ENCODE measurements at places on chromosomes 5 and 9.

DNA sequence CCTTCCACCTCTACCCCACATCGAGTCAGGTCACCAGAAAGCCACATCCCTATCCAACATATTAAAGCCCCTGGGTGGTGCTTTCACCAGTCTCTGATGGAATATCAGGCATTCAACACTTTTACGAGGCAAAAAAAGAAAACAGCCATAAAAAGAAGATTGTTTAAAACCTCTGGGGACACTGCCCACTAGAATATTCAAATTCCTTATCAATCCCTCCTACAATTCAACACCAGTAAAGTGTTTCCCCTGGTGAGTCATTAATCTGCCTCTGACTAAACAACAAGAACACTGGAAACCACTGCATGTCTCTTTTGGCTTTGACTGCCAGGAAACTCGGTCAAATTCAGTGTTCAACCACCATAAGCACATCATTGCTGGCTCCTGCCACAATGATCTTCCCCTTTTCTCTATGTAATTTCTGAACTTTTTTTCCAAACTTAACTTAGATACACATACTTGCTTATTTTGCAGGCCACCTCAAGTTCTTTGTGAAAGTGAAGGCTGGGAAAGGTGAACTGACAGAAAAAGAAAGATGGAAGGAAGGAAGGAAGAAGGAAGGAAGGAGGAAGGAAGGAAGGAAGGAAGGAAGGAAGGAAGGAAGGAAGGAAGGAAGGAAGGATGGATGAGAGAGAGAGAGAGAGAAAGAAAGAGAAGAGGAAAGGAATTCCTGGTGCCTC lies 105.3 kb downstream of the PAX5 start:
- no peak for DNase-seq

- DNase-seq = no peak
Observed at GRCh38 chr5:54671111-54671531, 153.6 kb downstream of the SNX18 start.

- no peak for DNase-seq
Observed at GRCh38 chr9:104073770-104074133, 20.4 kb upstream of the SMC2 start.

GRCh38 chr5:35789732-35790456 lies 66.8 kb upstream of the IL7R start:
- DNase-seq = no peak

- DNase-seq = no peak
Observed at GRCh38 chr9:32344551-32345182, 39.8 kb upstream of the ACO1 start.

- no peak for DNase-seq
Observed at GRCh38 chr5:122112063-122112462, 17.3 kb upstream of the ZNF474 start.

DNA sequence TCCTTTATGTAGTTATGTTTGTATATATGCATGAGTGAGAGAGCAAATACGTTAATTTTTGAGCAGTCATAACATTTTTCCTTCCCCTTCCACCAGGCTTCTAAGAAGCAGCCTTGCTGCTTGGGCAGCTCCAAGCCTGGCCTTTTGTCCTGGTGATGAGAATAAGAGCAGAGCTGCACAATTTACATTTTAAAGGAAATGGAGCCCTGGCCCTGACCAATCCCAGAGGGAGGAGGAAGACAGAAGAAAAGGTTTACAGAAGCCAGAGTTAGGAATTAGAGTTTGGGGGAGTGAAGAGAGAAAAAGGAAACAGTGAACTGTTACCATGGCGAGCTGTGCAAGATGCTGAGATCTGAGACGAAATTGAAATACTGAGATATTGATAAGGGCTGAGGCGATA lies 25.3 kb upstream of the EFNA5 start:
- DNase-seq = no peak

DNA sequence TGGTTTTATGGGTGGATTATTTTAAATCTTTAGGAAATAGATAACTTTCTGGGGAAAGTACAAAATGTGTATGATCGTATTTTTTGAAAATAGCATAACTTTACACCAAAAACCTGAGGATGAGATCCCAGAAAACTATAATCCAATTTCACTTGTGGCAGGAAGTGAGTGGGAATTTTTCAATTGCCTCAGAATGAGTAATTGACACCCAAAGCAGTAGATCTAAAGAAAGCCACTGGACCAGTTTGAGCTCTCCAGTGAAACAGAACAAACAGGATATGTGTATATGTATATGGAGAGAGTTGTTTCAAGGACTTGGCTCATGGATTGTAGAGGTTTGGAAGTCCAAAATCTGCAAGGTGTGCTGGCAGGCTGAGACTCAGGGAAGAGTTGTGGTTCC lies 109.2 kb upstream of the SHB start:
- no peak for DNase-seq

DNA sequence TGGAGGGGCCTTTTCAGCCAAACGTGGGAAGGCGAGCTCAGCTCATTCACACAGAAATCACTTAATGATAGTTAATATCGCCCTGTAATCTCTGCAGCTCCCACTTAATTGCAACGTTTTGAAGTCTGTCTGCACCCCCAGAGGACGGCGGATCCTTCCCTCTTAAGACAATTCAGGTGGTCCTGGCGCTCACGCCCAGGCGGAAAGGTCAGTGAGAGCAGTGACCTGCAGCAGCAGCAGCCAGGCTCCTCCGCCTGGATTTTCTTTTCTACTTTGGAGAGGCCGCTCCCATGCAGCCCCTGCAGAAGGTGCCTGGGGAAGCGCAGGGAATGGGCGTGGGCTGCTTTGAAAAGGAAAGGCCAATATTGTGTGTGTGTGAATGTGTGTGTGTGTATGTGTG lies 400.9 kb upstream of the IRX1 start:
- no peak for DNase-seq

- DNase-seq = no peak
Observed at GRCh38 chr5:58407042-58407719, 52.7 kb downstream of the PLK2 start.

DNA sequence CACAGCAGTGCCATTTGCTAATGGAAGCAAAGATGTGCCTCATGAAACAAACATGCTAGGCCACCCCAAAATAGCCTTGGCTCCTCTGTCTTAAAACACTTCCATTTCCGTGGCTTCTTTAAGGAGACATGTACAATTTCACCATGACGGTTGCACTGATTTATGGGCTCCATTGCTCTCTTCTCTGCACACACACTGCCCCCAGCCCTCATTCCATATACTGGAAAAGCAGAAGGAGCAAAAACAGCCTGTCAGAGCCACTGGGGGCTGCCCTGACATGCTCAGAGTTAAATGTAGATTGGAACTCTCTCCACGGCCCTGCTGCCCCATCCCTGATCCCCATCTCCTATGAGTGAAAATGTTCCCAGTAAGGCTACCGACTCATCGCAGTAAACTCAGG lies 114.8 kb downstream of the ROR2 start:
- DNase-seq = no peak

GRCh38 chr9:25570802-25571201 lies 107.4 kb downstream of the TUSC1 start:
- DNase-seq = no peak

DNA sequence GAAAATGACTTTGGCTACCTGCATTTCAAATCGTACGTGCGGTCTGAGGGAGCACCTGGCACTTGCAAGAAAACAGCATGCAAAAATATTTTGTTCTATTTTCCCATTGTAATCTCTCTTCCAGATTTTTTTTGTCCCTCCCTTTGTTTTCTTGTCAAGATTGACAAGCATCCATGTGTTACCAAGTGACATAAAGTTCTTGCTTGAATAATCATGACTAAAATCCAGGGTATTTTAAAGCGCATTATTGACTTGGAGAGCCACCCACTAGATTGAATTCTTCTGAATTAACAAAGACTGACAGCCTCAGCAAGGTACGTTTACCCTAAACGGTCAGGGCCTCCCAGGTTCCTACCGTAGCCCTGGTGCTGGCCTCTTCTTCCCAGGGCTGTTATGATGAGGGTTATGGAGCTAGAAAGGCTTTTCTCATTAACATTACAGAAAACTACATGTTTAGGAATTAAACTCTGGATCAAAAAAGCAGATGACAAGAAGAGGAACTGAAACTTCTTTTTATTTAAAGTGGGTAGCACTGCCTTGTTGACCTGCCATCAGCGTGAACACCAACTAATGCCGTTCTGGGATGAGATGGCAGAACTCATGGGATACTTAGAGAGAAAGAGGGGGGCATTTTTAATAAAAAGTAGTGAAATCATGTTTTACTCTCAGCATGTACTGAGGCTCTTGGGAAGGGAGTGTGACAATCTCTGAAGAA lies 297.0 kb downstream of the EFNA5 start:
- DNase-seq = no peak

DNA sequence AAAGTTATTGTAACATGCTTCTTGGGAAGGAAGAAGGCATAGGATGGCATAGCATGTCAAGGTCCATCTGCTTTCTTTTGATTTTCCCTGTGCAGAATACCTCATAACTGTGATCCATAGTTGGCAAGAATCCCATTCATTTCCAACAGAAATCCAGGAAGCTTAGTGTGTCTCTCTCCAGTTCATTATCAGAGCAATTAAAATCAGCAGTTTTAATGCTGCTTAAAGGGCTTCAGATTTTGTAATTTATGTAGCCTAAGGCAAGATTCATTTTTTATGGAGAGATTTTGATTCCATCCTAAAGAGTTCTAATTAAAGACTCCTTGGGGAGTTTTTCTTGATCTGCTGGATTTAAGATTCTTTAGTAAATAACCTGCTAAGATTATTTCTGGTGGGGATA lies 560.1 kb downstream of the PDE4D start:
- no peak for DNase-seq

GRCh38 chr9:34282096-34282495 lies 47.0 kb downstream of the KIF24 start:
- no peak for DNase-seq

DNA sequence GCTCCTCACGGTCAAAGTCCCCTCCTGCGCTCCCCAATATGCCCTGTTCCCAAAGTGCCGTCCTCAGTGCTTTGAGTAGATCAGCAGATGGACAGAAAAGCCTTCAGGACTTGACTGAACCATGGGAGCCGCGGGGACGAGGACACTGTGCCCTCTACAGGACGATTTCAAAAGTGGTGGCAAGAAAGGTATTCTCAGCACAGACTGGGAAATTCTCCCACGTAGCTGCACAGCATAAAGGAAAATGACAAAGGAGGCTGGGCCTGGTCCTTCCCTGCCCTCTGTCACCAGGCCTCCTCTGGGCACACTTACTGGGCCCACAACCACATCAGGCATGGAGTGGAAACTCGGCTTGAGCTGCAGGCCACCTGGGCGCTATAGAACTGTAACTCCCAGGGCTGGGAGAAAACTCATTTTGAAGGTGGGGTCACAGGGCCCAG lies 16.7 kb upstream of the MTMR12 start:
- peak; percentile 59 for DNase-seq

DNA sequence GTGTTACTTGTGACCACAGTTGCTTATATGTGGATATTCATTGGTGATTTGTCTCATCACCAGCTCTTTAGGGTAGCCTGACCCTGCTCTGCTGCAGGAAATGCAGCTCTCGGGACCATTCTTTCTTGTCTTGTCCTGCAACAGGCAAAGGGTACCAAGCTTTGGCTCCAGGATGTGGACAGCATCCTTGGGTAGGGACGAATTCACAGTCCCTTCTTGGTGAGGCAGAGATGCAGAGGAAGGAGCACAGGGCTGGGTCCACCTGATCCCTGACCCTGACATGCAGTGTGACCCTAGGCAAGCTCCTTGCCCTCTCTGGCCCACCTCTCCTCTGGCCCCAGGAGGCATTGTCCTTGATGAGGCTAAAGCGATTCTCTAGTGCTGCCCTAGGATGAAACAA lies 37.0 kb upstream of the SYNPO start:
- DNase-seq = no peak

DNA sequence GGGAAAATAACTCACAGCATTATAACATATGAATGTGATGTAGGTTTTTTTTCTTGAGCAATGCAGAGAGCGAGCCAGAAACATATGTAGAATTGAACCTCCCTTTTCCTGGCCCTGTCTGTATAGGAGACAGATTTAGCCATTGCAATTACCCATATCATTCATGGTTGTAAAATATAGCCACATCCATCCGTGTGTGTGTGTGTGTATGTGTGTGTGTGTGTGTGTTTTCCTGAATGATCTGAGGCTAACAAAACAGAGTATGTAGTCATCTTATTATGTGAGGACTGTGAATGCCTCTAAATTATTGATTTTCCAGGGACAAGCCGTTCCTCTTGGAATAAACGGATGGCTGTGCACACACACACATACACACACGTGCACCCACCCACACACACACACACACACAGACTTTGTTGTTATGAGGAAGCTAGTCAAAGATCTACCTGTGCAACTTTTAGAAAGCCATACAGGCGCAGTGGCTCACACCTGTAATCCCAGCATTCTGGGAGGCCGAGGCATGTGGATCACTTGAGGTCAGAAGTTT lies 11.7 kb upstream of the DENND1A start:
- no peak for DNase-seq

DNA sequence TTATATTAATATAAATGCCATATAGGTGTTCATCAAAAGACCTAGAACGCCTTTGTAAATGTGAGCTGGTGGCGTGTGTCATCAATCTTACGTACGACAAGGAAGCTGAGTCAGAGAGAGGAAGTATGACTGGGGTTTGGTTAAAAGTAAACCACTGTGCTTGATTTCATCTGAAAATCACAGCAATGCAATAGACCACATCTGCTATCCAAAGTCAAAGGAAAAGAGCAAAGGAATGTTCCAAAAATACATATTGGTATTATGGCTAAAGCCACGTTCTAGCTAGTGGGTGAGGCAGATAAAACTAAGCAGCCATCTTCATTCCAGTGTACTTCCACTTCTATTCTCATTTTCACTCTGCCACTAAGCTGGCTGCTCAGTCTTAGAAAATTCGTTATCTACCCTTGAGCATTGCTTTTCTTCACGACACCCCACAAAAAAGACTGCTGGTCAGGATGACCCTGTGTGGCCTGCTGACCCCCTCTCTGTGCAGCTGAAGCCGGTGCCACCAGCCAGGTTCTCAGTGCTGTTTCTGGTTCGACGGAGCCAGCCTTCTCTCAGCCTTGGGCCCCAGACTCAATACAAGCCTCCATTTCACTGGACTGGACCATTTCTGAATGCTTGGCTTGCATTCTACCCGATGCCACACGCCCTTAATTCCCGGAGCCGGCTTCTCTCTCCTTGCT lies 23.8 kb downstream of the SHC3 start:
- DNase-seq = no peak

- DNase-seq = no peak
Observed at GRCh38 chr5:53515988-53516387, 35.6 kb downstream of the FST start.

- DNase-seq = no peak
Observed at GRCh38 chr5:58410441-58410840, 49.4 kb downstream of the PLK2 start.

DNA sequence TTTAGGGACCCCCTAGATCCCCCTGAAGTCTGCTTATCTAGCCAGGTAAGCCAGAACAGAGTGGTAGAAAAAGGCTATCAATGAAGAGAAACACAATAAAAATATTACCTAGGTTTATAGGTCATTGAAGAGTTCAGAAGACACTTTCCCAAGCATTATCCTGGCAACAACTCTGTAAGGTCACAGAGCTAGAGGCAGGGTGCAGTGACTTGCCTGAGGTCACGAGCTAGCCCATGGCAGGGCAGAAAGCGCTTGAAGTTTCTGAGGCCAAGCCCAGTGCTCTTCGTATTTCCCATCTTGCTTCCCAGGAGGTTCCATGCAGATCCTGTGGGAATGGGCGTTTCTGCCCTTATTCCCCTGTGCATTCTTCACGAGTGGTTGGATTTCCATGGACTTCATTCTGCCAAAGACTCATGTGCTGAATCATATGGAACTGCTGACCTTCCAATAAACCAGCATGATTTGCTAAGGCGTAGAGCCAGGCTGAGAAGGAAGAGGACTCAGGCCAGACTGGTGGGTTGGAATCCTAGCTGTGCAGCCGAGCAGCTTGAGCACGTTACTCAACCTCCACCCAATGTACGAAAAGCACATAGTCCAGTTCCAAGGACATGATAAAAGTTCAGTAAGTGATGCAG lies 22.1 kb downstream of the TRMO start:
- DNase-seq = no peak

- no peak for DNase-seq
Observed at GRCh38 chr5:15515229-15515628, 15.2 kb downstream of the FBXL7 start.
